ENCODE measurements at places on chromosomes 6 and 20.
A peak's percentile ranks its signal among the peaks of the same experiment; 100 is the strongest.

- DNase-seq: no peak
Measured at GRCh38 chr6:29745855-29746449, 22.7 kb downstream of the HLA-F start.

- DNase-seq: no peak
Measured at GRCh38 chr6:9138936-9139335, 703.6 kb upstream of the SLC35B3 start.

DNA sequence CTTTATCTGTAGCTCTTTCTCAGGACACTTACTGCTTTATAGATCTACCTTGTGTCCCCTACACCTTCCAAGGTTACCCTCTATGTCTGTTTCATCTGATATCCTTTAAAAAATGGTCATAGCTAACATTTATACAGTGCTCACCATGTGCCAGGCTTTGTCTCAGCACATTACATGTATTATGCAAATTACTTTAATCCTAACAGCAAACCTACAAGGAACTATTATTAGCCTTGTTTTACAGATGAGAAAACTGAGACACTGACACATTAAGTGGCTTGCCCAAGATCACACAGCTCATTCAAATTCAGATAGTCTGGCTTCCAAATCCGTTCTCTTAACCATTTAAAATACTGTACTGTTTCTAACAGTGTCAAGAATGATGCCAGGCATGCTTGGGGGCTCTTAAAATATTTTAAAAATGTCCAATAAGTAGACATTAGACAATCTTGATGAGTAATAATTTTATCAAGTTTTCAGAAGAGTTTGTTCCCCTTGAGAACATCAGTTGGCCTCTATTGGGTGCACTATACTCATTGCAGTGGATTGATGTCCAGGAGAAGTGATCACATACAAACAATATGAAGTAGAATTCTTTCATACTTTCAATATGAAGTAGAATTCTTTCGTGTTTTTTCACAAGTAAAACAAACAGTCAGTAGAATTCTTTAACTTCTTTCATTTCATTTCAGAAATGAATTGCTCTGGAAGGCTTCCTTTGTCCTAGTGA, 69.6 kb downstream of the DNAH8 start:
- DNase-seq: no peak

DNA sequence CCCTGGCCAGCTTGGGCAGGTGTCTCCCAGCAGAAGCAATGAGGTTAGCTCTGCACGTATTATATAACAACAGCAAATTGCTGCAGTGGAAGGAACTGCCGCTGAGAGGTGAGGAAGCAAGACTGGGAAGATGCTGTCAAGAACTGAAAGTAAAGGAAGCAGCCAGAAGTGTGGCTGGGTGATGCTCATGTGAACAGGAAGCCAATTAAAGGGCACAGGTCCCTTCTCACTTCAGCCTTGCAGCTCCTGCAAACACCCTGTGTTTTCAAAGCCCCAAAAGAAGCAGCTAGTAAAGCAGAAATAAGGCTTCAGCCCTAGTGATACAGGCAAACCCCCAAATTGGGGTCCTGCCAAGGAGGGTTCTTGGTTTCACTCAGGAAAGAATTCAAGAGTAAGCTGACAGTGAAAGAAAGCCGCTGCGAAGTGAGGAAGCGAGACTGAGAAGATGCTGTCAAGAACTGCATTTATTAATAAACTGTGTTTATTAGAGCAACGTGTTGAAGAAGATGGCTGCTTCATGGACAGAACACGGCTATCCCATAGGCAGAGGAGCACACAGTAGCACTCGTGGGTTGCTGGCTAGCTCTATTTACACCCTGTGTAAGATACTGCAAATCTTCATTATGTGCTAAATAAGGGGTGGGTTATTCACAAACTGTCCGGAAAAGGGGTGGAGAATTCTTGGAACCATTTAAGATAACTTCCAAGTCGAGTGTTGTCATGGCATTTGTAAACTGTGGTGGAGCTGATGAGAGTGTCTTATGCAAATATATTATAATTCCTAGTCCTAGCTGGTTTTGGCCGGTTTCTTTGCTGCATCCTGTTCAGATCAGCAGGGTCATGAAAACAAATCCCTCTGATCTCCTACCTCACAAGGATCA, 152.2 kb downstream of the LINC00237 start:
- DNase-seq: no peak

DNA sequence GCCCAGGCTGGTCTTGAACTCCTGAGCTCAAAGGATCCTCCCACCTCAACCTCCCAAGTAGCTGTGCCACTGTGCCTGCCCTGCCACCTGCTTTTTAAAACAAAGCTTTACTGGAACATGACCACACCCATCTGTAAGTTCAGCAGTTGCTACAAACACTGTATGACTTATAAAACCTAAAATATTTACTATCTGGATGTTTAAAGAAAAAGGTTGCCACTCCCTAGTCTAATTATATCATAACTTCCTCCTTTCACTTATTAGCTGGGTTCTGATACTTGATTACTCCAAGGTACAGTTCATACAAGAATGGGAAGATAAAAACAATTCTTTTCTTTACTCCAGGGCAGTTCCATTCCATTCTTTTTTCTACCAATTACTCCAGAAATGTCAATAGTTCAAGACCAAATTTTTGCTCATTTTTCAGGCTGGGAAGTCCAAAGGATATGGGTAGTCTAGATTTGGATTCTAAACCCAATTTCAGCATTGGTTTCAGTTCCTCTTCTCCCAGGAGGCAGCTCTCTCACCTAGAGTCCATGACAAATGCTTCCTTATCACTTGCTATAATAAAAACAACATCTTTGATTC, 63.1 kb downstream of the SEC63 start:
- no peak for DNase-seq

DNA sequence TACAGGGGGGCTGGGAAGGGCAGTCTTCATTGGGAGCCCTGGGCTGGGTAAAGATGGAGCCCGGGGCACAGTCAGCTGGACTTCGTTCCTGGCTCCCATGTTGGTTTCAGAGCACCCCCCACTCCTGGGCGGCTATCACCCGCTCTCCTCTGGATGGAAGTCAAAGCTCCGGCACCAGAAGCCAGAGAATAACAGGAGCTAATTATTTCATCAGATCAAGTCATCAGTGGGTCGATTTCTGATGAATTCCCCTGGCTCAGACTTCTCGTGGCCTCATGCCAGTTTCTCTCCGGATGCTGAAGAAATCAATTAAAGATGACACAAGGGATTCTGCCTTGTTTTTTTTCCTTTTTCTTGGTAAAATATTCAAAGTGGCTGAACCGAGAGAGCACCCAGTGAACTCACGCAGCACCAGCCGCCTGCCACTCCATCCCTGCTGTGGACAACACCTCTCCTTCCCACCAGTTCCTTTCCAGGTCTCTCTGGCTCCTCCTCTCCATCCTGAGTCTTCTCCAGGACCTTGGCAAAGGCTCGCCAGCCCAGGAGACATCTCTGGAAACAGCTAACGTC, 22.5 kb downstream of the SULF2 start:
- DNase-seq: no peak

DNA sequence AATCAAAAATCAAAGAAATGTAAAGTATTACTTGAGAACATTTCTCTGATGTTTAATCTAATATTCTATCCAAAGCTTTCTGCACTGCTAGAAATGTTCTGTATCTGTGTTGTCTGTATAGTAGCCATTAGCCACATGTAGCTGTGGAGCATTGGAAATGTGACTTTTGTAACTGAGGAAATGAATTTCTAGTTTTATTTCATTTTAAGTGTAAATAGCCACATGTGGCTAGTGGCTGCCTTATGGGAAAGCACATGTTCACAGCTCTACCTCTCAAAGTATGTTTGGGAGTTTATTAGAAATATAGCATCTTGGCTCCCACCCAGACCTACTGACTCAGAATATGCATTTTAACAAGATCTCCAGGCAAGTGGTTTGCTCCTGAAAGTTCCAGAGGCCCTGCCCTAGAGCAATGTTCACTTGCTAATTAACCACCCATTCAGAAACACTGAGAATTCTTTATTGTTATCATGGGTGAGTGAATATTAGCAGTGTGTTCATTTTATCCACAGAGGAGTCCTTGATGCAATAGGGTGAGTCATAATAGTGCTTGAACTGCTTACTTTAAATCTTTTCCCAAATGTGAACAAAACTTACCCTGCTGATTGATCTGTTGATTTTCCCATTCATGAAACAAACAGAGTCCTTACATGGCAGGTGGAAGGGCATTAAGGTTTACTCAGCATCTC, 282.7 kb downstream of the PLCB1 start:
- DNase-seq: no peak

GRCh38 chr20:37151529-37151928, 27.6 kb upstream of the RPN2 start:
- no peak for DNase-seq

DNA sequence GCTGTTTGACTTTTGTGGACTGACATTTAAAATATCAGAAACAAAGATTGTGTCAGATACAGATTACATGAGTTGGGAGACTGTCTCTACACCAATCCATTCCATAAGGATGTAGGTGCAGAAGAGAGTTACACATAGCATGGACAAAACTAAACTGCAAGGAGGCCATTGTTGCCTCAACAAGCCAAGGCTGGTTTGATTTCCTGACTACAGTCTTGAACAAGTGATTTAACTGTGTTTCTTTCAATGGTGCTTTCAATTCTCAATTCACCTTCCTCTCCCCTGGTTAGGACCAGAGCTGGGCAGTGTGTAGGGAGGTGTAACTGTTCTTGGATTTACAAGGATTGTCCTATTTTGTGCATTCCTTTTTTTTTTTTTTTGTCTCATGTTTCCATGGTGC, 82.2 kb downstream of the AGPAT4 start:
- no peak for DNase-seq

DNA sequence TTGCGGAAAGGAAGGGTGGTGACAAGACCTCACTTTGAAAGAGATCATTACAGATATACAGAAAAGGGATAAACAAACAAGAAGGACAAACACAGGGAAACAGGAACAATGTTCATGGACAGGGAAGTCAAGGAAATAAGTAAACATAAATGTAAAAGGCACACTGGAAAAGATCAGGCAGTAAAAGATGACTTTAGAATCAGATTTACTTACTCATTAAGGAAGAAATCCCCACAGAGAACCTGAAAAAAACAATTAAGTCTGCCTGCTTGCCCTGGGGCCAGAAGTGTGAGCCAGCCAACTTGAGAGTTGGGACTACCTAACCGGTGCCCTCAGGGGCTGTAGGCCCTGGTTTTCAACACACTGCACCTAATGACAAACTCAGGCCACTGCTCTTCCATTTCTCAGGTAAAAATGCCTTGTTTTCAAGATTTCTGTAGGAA, 1.7 kb downstream of the APMAP start:
- DNase-seq: peak; percentile 52

- DNase-seq: no peak
Measured at GRCh38 chr6:33827546-33828451, 24.0 kb upstream of the MLN start.

- no peak for DNase-seq
Measured at GRCh38 chr6:4294636-4295035, 159.3 kb upstream of the ECI2 start.

DNA sequence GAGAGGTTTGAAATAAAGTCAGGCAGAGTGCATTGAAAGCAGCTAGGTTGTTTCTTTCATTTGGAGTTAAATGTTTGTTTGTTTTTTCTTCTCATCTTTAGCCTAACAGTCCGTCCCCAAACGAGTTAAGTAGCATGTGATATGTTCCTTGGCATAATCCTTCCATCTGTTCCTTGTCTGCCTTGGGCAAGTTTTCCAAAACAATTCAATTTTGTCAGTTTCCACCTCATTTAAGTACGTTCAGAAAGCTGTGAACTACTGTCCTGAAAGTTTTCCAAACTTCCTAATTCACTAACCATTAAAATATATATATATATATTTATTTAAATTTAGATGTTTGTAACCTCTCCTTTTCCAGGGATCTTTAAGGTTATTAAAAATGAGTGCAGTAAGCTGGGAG, 61.8 kb upstream of the HDAC2 start:
- DNase-seq: no peak

GRCh38 chr6:123527406-123527805, 109.3 kb downstream of the TRDN start:
- no peak for DNase-seq

DNA sequence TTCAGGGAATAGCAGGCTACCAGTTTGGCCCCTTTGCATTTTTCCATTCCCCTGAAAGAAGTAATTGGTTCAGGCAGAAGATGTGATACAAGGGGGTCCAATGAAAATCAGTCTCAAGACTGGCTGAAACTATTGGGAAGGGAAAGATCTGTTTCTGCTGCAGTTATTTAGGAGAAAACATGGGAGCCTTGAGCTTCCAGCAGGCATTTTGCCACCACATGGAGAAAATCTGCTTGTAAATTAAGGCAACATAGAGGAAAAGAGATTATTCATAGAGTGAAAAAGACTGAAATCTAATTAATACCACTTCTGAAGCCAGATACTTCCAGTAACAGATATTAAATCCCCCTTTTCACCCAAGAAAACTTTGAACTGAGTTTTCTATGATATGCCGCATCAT, 44.2 kb upstream of the SNAP25 start:
- DNase-seq: no peak

GRCh38 chr6:54084231-54084630, 27.0 kb upstream of the MLIP start:
- DNase-seq: no peak

GRCh38 chr20:58584051-58584824, 66.8 kb upstream of the STX16 start:
- DNase-seq: no peak

DNA sequence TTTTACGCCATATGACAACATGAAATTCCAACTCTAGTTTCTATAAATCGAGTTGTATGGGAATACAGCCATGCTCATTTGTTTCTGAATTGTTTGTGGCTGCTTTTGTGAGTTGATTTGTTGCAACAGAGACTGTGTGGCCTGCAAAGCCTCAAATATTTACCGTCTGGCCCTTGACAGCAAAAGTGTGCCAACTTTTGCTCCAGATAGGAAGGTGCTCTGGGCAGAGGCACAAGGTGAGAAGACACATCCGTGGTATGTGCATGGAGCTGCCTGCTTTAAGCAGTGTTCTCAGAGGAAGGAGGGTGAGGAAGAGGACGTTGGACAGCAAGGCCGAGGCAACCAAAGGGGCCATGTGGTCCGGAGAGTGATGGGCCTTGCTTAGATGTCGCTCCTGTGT, 57.4 kb downstream of the IYD start:
- no peak for DNase-seq

GRCh38 chr6:16781348-16782169, 20.3 kb upstream of the ATXN1 start:
- no peak for DNase-seq

DNA sequence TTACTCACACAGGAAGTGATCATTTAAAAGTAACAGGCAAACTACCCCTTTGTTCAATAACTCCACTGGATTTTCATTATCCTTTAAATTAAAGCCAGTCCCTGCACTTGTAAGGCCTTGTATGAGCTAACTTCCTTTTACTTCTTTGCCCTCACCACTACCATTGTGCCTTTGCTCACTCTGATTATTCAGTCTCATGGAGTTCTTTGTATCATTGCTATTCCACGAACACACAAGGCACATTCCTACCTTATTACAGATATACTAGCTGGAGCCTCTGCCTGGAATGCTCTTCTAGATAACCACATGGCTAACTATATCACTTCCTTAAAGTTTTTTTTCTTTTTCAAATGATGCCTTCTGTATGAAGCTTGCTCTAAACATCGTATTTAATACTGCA, 748.6 kb upstream of the HS3ST5 start:
- no peak for DNase-seq

GRCh38 chr6:133040803-133041419, 200.2 kb upstream of the EYA4 start:
- no peak for DNase-seq

- DNase-seq: no peak
Measured at GRCh38 chr20:53597521-53598120, 4.0 kb upstream of the ZNF217 start.
